ENCODE measurements at places on chromosomes 5 and 9.

GRCh38 chr5:143606043-143606752 lies 202.7 kb upstream of the NR3C1 start:
- no peak for DNase-seq

- peak; percentile 45 for DNase-seq
Measured at GRCh38 chr5:123785162-123786071, 273.4 kb downstream of the CSNK1G3 start.

DNA sequence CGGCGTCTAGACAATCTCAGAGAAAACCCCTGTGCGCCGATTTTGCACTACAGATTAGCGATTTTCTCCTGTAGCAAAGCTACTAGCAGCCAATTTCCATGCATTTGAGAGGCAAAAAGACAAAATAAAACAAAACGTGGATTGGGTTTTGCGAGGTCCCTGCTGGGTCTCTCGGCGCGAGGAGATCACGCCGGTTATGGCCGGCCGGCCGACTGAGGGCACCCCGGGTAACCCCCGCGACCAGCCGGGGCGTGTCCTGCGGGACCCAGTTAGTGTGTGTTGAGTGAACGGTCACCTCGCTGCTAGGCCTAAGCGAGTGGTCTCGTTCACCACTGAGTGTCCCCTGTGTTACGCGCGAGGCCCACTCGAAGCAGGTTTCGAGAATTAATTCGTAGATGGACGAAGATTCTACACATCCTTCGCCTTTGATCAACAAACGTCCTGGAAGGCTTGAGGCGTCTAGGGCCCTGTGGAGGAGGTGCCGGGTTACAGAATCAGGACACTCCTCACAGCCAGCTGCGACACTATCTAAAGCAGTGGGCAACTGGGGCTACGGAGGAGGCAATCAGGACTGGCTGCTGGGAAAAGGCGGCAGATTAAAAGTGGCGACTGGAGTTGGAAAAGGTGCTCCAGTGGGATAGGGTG lies 764 bp upstream of the VDAC1 start:
- no peak for DNase-seq

DNA sequence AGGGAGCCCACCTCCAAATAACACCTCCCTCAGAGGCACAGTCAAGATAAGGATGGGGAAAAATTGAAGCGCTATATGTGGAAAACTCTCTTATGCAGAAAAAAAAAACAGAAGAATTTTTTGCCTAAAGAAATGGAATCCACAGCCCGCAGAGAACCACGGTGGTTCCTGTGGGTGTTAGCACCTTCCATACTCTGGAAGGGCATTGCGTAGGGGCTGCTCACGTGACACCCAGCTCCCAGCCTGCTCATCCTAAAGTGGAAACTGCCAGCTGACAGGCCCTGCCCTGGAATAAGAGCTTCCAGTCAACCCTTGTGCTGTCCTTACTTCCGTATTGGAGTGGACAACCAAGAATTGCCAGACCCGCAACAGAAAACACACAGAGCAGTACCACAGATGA lies 142.5 kb downstream of the FSTL4 start:
- DNase-seq = no peak

DNA sequence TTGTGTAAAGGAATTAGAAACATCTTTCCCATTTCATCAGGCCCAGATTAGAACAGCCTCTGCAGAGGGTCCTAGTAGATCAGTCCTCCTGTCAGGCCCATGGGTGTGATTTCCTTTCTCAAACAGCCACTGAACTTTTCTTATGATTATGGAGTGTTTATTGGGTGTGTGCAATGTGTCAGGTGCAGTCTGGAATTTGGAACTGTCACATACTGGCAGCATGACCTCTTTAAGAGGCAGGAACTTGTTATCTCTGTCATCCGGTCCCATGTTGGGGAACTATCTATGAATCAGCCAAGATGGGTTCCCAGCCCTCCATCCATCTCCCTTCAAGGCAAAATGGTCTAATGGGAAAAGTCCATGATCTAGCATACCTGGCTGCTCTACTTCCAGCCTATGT lies 11.6 kb upstream of the MEGF9 start:
- no peak for DNase-seq

DNA sequence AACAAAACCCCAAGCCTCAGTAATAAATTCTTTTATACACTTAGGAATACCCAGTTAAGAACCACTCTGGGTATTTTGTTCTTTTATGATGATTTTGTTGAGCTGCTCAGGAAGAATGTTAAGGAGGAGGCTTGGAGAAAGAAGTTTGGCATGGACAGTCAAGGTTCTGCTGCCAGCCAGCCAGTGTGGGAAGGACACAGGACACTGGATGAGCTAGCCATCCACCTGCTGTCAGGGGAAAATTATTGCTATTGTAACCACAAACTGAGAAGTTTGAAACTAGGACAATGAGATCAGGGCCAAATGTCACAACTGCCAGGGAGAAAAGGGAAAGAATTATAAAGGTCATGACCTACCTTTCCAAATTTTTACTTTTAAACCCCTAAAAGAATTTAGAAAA lies 25.9 kb upstream of the ADAMTSL1 start:
- DNase-seq = no peak

DNA sequence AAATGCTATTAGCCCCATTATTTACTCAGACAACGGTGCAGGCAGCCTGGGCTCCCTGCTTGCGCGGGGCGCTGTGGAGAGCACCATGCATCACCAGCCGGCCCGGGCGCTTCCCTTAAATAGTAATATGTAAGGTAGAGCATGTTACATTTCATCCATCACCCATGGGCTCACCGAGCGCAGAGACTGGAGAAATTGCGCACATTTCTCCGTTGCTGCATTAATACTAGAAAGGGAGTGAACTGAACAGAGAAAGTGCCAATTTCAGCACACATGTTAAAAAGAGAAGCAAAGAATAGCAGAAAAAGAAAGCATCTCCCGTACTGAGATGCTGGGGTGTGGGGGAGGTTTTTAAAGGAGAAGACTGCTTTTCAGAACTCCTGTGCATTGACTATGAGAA lies 400.3 kb downstream of the ZSWIM6 start:
- no peak for DNase-seq

DNA sequence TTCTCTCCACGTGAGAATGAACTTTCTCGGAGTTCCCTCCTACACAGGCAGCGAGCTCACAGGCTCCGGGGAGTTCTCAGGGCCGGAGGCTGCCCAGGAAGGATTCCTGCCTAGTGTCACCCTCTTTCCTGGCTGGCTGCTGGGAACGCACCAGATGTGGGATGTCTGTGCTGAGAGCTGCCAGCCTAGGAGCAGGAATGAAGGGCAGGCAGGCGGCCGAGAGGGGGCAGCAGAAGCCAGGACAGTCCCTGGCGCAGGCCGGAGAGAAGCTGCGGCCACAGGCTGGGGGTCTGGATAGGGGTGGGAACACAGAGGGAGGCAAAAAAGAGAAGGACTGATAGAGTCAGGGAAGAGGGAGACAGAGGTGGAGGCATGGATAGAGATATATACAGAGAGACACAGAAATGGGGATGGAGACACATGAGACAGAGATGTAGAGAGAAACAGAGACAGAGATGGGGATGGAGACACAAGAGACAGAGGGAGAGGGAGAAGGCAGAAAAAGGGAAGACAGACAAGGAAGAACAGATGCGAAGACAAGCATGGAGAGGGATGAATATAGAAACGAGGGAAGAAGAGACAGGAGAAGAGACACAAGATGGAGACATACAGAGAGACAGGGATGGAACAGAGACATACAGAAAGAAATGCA lies 25.3 kb upstream of the ENHO start:
- DNase-seq = no peak
